ENCODE measurements at places on chromosomes 11 and 22.

GRCh38 chr11:61281581-61282250 lies 13.4 kb downstream of the VWCE start:
- H3K4me3 ChIP-seq, result no peak overlapping the region
- H3K27ac ChIP-seq, result no peak overlapping the region
- DNase-seq, result no peak
- no peaks in the 10 kb centered on the region for H3K4me1 ChIP-seq
- no peaks in the 10 kb centered on the region for H3K36me3 ChIP-seq

- H3K27ac ChIP-seq, result no peak overlapping the region
- no peak overlapping the region for H3K4me3 ChIP-seq
- no peaks in the 10 kb centered on the region for H3K36me3 ChIP-seq
- DNase-seq, result no peak
- no peaks in the 10 kb centered on the region for H3K27me3 ChIP-seq
- H3K4me1 ChIP-seq, result no peaks in the 10 kb centered on the region
Observed at GRCh38 chr11:11807811-11808782, 33.7 kb upstream of the USP47 start.

- H3K4me1 ChIP-seq, result no peaks in the 10 kb centered on the region
- no peak for DNase-seq
- H3K36me3 ChIP-seq, result no peaks in the 10 kb centered on the region
- no peak overlapping the region for H3K27ac ChIP-seq
- H3K27me3 ChIP-seq, result peaks cover 3% of the 10 kb centered on the region
Observed at GRCh38 chr22:50105208-50106100, 15.6 kb downstream of the MOV10L1 start.

DNA sequence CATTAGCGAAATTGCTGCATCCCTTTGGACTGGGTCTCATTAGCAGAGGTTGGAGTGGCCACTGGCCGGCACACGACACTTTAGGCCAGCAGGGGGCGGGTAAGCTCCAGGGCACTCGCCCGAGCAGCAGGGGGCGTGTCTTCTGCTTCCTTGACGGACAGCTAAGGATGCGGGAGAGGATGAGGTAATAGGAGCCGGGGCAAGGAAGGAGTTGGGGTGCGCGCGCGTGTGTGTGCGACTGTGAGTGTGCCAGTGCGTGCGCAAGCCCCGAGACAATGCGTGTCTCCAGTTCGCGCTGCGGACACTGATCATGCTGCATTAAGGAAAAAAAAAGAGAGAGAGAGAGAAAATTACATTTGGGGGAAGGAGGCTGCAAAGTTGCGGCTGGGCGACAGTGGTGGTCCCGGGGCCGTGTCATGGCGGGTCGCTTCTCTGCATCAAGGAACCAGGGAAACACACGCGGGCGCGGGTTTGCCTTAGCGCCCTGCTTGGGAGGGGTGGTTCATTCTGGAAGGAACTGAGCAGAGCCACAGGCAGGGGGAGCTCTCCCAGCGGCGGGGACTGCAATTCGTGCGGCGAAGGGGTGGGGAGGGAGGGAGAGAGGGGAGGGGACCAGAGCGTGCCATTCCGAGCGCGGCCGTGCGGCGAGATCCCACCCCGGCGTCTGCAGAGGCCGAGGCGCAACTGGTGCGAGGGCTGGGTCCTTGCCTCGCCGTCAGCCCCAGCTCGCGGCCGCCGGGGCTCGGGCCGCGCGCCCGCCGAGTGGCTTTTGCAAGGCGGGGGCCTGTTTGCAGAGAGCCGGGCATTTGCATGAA lies at the start of gene DTX4:
DTX4 (plus strand) TSS at position 625 of the 815 bp plus-strand sequence. CDS start 464 bp downstream, outside the sequence.
- H3K4me3 ChIP-seq, result peak within 1 kb of the TSS; percentile 77
- no peaks in the 10 kb centered on the region for H3K36me3 ChIP-seq
- no peaks in the 10 kb centered on the region for H3K27me3 ChIP-seq
- H3K4me1 ChIP-seq, result peaks cover 11% of the 10 kb centered on the region
- peak; percentile 75 for DNase-seq

DNA sequence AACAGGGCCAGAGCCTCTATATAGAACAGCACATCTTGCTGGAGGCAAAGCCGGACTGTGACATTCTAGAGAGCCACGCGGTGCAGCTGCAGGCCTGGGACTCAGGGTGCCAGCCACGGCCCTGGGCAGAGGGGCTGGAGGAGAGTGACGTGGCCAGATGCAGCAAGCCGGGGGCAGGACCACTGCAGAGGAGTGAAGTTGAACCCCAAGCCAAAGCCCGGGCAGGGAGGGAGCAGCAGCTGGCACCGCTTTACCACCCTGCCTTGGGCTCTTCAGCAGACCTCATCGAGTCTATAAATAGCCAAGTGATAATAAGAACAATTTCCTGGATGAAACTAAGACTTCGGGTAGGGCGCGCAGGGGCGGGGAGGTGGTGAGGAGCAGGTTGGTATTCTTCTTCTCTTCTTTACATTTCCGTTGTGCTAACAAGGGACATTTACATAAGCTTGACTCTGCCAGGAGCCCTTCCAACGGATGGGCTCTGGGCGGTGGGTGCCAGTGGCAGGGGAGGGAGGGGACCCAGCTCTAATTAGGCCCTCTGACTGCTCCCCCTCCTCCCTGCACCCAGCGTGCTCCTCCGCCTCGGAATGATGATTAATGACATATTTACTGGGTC lies 110.2 kb downstream of the ST3GAL4 start:
- DNase-seq, result no peak
- no peak overlapping the region for H3K4me3 ChIP-seq
- no peaks in the 10 kb centered on the region for H3K4me1 ChIP-seq

DNA sequence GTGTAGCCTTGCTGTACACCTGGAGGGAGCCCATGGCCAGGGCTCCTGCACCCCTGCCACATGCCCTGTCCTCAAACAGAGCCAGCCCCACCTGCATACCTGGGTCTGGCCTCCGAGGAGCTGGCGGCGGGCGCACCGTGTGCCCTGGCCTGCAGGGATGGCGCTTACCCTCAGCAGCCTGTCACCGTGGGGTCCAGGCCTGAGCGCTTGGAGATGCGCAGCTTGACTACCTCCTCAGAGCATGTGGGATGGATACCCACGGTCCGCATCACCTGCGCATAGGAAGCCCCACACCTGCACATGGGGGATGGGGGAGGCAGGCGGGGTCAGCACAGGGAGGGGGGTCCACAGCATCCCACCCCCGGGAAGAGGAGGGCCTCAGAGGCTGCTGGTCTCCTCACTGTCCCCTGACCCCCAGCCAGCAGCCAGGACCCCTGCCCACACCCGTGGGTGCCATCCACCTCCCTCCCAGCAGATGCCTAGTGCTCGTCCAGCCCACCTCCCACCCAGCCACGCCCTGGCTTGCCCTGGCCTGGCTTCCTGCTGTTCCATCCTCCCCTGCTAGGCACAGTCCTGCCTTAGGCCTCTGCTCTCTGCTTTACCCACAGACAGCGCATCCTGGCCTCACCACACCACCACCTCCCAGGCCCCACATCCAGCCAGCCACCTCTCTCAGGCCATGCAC lies 22.4 kb upstream of the GNB1L start:
- peaks cover 13% of the 10 kb centered on the region for H3K4me1 ChIP-seq
- H3K4me3 ChIP-seq, result no peak overlapping the region
- no peak for DNase-seq
- no peaks in the 10 kb centered on the region for H3K27me3 ChIP-seq

- H3K4me3 ChIP-seq, result no peak overlapping the region
- no peak for DNase-seq
- H3K4me1 ChIP-seq, result no peaks in the 10 kb centered on the region
- H3K27me3 ChIP-seq, result no peaks in the 10 kb centered on the region
- H3K36me3 ChIP-seq, result no peaks in the 10 kb centered on the region
Observed at GRCh38 chr11:124174001-124174583, 9.1 kb upstream of the OR10D3 start.

GRCh38 chr11:1350086-1350725 lies 39.5 kb upstream of the BRSK2 start:
- H3K4me1 ChIP-seq, result no peaks in the 10 kb centered on the region
- no peak overlapping the region for H3K4me3 ChIP-seq
- no peak for DNase-seq
- H3K27ac ChIP-seq, result no peak overlapping the region
- no peaks in the 10 kb centered on the region for H3K36me3 ChIP-seq
- H3K27me3 ChIP-seq, result no peaks in the 10 kb centered on the region

- no peak overlapping the region for H3K27ac ChIP-seq
- H3K36me3 ChIP-seq, result no peaks in the 10 kb centered on the region
- no peaks in the 10 kb centered on the region for H3K4me1 ChIP-seq
- no peak overlapping the region for H3K4me3 ChIP-seq
Observed at GRCh38 chr11:29959488-29959887, 57.3 kb downstream of the KCNA4 start.

DNA sequence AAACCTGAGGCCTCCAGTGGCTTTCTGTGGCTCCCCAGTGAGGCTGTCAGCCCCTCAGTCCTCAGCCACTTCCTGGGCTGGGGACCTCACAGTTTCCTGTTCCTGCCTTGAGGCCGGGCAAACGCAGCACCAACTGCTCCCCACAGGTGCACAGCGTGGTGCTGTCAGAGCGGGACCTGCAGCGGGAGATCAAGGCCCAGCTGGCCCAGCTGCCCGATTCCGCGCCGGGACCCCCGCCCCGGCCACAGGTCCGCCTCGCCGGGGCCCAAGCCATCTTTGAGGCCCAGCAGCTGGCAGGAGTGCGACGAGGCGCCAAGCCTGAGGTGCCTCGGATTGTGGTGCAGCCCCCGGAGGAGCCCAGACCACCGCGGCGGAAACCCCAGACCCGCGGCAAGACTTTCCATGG lies 5.4 kb downstream of the TBC1D10C start:
- peak overlapping the region; percentile 53 for H3K4me3 ChIP-seq
- H3K36me3 ChIP-seq, result peaks cover 18% of the 10 kb centered on the region
- H3K27ac ChIP-seq, result peak overlapping the region; percentile 85
- H3K27me3 ChIP-seq, result no peaks in the 10 kb centered on the region

DNA sequence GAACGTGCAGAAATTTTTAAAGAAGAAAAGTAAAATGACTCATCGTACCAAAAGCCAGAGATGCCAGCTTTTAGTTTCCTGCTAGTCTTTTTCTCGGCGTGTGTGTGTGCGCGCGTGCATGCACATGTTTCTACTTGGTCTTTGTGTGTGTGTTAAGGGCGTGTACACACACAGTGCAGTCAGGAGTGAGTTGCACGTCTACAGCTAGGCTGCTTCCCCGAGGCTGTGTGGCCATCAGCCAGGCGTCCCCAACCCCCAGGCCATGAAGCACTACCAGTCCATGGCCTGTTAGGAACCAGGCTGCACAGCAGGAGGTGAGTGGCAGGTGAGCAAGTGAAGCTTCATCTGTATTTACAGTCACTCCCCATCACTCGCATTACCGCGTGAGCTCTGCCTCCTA lies 36.4 kb downstream of the KCNQ1 start:
- H3K4me3 ChIP-seq, result no peak overlapping the region
- H3K27me3 ChIP-seq, result no peaks in the 10 kb centered on the region
- H3K4me1 ChIP-seq, result peaks cover 4% of the 10 kb centered on the region
- H3K36me3 ChIP-seq, result no peaks in the 10 kb centered on the region

DNA sequence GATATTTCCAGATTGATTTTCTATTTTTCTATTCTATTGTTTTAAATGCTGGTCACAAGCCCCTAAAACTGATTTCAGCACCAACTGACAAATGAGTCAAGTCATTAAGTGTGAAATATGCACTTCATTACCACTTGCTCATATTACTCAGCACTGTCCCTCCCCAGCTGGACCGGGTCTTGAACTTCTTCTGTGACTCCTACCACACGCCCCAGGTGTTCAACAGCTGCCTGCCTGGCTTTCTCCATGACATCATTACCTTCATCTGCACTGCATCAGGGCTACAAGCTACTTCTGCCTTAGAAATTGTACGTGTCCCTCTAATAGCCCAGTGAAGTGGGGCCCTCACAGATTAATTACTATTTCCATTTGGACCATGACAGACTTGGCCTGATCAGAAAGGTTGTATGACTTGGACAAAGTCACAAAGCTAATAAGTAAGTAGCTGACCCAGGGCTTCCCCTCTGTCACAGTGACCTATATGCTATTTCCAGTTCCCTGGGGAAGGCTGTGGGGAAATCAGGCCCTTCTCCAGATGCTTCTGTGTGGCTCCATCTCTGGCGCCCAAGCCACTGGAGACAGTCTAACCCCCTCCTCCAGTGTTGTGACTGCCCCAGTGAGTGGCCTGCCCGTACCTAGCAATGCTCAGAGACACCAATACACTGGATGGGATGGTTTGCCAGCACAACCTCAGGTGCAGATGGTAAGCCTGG lies 18.1 kb downstream of the TBC1D10A start:
- peak overlapping the region; percentile 70 for H3K27ac ChIP-seq
- peaks cover 92% of the 10 kb centered on the region for H3K4me1 ChIP-seq
- DNase-seq, result no peak
- H3K36me3 ChIP-seq, result no peaks in the 10 kb centered on the region
- no peak overlapping the region for H3K4me3 ChIP-seq

DNA sequence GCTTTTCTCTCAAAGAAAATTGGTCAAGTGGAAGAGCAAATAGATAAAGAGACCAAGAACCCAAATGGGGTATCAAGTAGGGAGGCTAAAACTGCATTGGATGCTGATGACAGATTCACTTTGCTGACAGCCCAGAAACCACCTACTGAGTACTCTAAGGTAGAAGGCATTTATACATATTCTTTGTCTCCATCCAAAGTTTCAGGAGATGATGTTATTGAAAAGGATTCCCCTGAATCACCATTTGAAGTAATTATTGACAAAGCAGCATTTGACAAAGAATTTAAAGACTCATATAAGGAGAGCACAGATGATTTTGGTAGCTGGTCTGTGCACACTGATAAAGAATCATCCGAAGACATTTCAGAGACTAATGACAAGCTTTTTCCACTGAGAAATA lies 37.7 kb downstream of the RTN3 start:
- no peak overlapping the region for H3K4me3 ChIP-seq
- H3K36me3 ChIP-seq, result no peaks in the 10 kb centered on the region
- no peaks in the 10 kb centered on the region for H3K27me3 ChIP-seq
- no peak for DNase-seq
- H3K4me1 ChIP-seq, result no peaks in the 10 kb centered on the region

DNA sequence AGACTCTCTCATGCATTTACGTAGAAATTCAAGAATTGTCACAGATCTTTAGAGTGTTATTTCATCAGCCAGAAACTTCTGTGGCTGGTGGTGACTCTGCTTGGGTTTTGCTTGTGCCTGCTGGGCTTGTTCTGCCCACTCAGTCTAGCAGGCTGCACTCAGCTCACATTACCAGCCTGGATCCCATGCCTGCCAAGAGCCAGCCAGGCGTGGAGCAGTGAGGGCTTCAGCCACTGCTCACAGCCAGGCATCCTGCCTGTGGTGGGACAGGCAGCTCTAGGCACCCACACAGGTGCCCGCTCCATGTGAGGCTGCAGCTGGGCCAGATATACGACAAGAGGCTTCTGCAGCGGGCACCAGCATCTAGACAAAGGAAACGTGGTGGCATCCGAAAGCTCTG lies 1213.3 kb upstream of the RAG2 start:
- H3K27me3 ChIP-seq, result no peaks in the 10 kb centered on the region
- H3K4me1 ChIP-seq, result no peaks in the 10 kb centered on the region
- no peaks in the 10 kb centered on the region for H3K36me3 ChIP-seq

- H3K4me3 ChIP-seq, result peak overlapping the region; percentile 69
- H3K27me3 ChIP-seq, result no peaks in the 10 kb centered on the region
- peaks cover 11% of the 10 kb centered on the region for H3K36me3 ChIP-seq
Observed at GRCh38 chr22:36155702-36156101, 4.9 kb downstream of the APOL3 start.

DNA sequence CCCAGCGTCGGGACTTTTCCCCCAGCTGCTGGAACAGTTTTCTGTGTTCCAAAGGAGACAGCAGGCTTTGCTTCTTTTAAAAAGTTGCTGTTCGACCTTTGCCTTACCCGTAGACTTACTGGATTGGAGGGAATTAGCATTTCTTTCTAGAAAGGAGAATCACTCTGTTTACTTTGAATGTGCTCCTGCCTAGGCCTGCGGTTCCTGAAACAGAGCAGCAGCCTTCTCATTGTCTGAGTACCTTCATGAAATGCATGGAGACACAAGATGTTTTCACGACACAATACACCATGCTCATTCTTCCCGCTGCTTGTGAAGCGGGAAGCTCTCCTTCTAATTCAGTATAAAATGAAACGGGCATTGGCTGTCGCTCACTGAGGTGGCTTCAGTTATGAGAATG lies 196.2 kb downstream of the TBC1D22A start:
- H3K36me3 ChIP-seq, result no peaks in the 10 kb centered on the region
- H3K4me1 ChIP-seq, result no peaks in the 10 kb centered on the region
- H3K4me3 ChIP-seq, result no peak overlapping the region
- no peaks in the 10 kb centered on the region for H3K27me3 ChIP-seq
- no peak for DNase-seq
